Activated CD4-positive, alpha-beta T cell treated with anti-CD3 and anti-CD28 coated beads for 36 hours (primary cell): ENCODE measurements at places on chromosomes 7 and 10. TPM values are rescaled to one million over a fixed set of nuclear protein-coding genes. Genes with fewer than 3 reads are reported as not detected.
A peak's percentile ranks its signal among the peaks of the same experiment; 100 is the strongest.

CPN1 gene
- total RNA-seq, result not detected

RPEL1 gene
- not detected for total RNA-seq

PAX2 gene
- total RNA-seq, result 0.05 TPM

PTF1A gene
- total RNA-seq, result not detected

IKZF1 gene
- total RNA-seq, result 260 TPM

CHST3 gene
- total RNA-seq, result 0.47 TPM

SLC35B4 gene
- 15.5 TPM for total RNA-seq

MRLN gene
- total RNA-seq, result not detected

DNA sequence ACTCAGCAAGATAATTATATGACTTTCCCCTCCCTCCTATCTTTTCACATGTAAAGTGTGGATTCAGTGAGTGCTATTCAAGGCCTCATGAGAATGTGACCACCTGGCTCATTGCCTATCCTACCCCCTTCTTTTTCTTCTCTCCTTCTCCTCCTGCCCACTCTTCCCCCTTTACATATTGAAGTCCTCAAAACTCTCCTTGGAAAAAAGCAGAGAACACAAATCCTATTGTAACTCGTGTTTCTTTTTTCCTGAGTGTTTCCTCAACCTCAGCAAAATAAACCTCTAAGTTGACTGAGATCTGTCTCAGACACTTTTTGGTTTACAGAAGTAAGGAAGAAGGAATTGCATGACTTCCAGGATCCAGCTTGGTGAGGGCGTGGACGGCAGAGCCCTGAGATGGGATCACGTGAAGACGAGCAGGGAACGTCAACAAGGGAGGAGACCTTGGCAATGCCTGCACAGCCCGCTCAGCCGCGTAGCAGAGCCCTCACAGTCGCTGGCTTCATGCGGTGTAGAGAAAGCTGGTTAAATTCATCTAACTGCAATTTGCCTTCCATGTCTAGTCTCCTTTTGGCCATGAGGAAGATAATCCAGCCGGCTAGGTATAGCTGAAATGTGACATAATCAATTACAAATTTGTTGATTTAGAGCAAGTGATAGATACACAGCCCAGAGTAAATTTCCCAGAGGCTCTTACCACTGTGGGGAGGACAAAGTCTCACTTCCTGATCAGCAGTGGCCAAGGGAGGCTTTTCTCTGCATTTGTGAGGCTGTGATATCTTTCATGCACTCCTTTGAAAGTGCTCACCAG lies 75.7 kb downstream of the LYZL2 start:
- H3K4me3 ChIP-seq, result no peak overlapping the region
- peaks cover 2% of the 10 kb centered on the region for H3K4me1 ChIP-seq

- H3K27me3 ChIP-seq, result no peaks in the 10 kb centered on the region
- no peak for DNase-seq
- H3K27ac ChIP-seq, result no peak overlapping the region
- H3K4me1 ChIP-seq, result no peaks in the 10 kb centered on the region
- H3K4me3 ChIP-seq, result no peak overlapping the region
Measured at GRCh38 chr7:146683439-146683838, 566.8 kb downstream of the CNTNAP2 start.

DNA sequence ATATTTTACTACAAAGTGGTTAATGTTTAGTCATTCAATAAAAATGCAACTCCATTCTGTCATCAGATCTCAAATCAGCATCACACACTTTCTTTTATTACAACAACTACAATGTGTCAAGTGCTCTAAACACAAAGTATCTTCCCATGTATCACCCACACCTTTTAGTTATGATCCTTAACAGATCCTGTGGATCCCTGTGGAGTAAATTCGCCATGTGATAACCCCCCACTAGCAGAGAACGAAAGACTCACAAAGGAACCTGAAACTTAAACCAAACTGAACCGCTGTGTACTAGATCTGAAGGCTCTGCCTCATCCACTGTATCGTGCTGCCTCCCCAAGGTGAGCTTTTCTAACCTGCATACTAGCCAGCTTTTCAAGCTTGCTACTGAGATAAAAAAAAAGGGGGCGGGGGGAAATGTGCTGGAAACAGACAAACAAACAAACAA lies 1.7 kb downstream of the DPY19L1 start:
- H3K4me3 ChIP-seq, result peak overlapping the region; percentile 93
- no peaks in the 10 kb centered on the region for H3K36me3 ChIP-seq
- H3K27ac ChIP-seq, result peak overlapping the region; percentile 81
- H3K27me3 ChIP-seq, result no peaks in the 10 kb centered on the region
- DNase-seq, result peak; percentile 56

- H3K27me3 ChIP-seq, result no peaks in the 10 kb centered on the region
- DNase-seq, result peak; percentile 77
- peaks cover 89% of the 10 kb centered on the region for H3K4me1 ChIP-seq
- peak overlapping the region; percentile 94 for H3K27ac ChIP-seq
Measured at GRCh38 chr7:150668472-150668911, 17.0 kb upstream of the GIMAP2 start.

- H3K4me1 ChIP-seq, result peaks cover 33% of the 10 kb centered on the region
- peak; percentile 31 for DNase-seq
- peaks cover 16% of the 10 kb centered on the region for H3K36me3 ChIP-seq
- H3K27ac ChIP-seq, result peak overlapping the region; percentile 96
- H3K27me3 ChIP-seq, result no peaks in the 10 kb centered on the region
Measured at GRCh38 chr7:99473315-99473596, 566 bp downstream of the ZNF789 start.

DNA sequence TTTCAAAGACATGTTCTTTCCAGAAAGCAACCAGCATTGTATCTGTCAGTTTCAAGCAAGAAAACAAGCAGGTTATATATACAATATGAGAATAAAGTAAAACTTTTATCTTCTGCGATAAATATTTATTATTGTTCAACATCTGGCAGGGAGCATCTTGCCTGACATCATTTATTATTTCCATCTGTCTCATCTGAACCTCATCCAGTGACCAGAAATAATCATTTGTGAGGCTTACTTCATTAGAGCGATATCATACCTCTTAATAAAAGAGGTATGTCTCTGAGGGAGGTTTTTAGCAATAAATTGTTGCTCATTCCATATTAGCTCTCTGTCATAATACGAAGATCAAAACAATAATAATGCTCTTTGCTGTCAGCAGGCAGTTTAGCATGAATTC lies 226.1 kb downstream of the CDC14C start:
- no peaks in the 10 kb centered on the region for H3K27me3 ChIP-seq
- no peaks in the 10 kb centered on the region for H3K36me3 ChIP-seq
- H3K4me1 ChIP-seq, result no peaks in the 10 kb centered on the region
- no peak overlapping the region for H3K27ac ChIP-seq
- no peak overlapping the region for H3K4me3 ChIP-seq
- no peak for DNase-seq

- H3K27ac ChIP-seq, result no peak overlapping the region
- peaks cover 9% of the 10 kb centered on the region for H3K4me1 ChIP-seq
- H3K36me3 ChIP-seq, result no peaks in the 10 kb centered on the region
- H3K4me3 ChIP-seq, result no peak overlapping the region
- H3K27me3 ChIP-seq, result peaks cover 6% of the 10 kb centered on the region
- no peak for DNase-seq
Measured at GRCh38 chr10:60958892-60959601, 15.1 kb upstream of the RHOBTB1 start.

- H3K27ac ChIP-seq, result peak overlapping the region; percentile 3
- peaks cover 67% of the 10 kb centered on the region for H3K4me1 ChIP-seq
- no peaks in the 10 kb centered on the region for H3K27me3 ChIP-seq
Measured at GRCh38 chr10:50536617-50537240, 87.0 kb downstream of the SGMS1 start.

DNA sequence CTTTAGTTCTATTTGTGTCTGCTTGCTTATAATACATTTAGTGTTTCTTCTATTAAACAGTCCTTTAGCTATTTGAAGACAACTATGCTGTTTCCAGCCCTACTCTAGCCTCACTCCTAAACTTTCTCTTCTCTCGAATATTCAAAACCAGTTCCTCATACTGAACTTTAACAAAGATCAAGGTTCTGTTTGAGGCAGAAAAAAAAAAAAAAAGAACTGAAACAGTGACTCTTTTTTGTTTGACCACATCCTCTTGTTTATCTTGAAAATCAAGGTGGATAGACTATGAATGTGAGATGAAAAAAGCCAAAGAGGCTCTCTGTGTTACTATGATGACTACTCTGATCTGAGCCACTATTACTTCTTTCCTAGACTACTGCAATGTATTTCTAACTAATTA lies 154.3 kb downstream of the ZNF365 start:
- H3K4me1 ChIP-seq, result peaks cover 37% of the 10 kb centered on the region
- H3K27ac ChIP-seq, result peak overlapping the region; percentile 68
- H3K36me3 ChIP-seq, result peaks cover 5% of the 10 kb centered on the region
- no peak for DNase-seq
- H3K4me3 ChIP-seq, result no peak overlapping the region

DNA sequence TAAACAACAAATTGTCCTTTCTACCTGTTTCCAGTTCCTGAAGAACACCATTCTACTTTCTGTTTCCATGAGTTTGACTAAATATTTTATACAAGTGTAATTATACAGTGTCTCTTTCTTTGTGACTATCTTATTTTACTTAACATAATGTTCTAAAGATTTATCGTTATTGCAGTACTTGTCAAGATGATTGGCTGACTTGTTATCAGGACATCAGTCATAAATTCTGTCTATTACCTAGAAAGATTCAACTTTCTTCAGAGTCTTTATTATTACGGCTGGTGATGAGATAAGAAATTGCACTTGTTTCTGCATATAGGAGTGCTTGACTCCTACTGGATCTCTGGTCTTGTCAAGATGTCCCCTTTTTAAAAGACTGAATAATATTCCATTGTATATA lies 93.9 kb upstream of the ZNF92 start:
- H3K4me1 ChIP-seq, result no peaks in the 10 kb centered on the region
- H3K27ac ChIP-seq, result no peak overlapping the region
- H3K27me3 ChIP-seq, result peaks cover 10% of the 10 kb centered on the region
- no peak overlapping the region for H3K4me3 ChIP-seq
- no peak for DNase-seq

DNA sequence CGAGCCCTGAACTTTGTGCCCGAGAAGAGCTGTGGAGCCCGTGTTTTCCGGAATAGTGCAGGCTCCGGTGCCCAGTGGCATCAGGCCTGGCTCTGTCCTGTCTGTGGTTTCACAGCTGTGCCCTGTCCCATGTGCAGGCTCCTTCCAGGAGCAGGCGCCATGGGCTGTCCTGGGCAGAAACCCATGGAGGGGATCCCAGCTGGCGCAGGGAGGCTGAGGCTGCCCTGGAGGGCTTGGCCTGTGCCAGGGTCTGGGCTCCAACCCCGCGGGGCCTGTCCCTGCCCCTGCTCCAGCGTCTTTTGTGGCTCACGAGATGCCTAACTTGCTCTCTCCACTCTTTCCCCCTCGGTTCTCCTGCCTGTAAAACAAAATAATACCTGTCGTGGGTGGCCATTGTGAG lies 23.3 kb upstream of the CRHR2 start:
- H3K27ac ChIP-seq, result no peak overlapping the region
- no peaks in the 10 kb centered on the region for H3K27me3 ChIP-seq
- no peaks in the 10 kb centered on the region for H3K36me3 ChIP-seq

DNA sequence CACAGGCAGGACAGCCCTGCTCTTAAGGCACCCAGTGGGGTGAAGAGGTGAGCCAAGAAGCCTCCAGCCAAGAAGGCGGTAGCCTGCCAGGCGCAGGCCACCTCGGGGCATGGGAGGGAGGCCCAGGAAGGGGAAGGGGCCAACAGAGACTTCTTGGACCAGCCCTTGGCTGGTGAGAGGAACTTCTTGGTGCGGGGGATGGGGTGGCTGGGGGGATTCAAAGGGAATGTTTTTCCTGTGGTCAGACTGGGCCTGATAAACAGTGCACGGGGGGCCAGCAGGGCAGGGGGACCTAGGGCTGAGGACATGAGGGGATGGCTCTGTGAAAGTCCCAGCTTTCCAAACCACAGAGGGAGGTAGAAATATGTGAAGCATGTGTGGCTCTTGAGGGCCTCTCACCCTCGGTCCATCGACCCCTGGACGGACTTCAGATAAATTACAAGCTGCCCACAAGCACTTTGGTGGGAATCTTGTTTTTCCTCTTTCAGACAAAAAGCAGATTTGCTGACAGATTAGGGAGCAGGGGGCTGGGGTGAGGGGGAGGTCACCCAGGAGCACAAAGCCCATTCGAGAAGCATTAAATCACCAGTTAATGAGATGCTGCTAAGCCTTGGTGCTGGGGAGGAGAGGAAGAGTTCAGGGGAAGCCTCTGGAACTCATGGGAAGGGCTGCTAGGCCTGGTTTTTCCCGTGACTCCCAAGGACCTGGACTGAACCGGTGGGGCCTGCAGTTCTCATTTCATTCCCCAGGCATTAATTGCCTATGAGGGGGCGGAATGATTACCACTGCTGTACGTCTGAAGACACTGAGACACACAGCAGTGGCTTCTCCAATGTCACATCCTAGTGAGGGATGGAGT lies 11.3 kb downstream of the CRYGN start:
- no peak overlapping the region for H3K4me3 ChIP-seq
- H3K27ac ChIP-seq, result peak overlapping the region; percentile 28
- H3K27me3 ChIP-seq, result no peaks in the 10 kb centered on the region
- no peaks in the 10 kb centered on the region for H3K36me3 ChIP-seq
- H3K4me1 ChIP-seq, result peaks cover 50% of the 10 kb centered on the region
- no peak for DNase-seq

GRCh38 chr7:111329367-111330234 lies 232.7 kb downstream of the IMMP2L start:
- H3K4me1 ChIP-seq, result peaks cover 8% of the 10 kb centered on the region
- DNase-seq, result no peak
- no peak overlapping the region for H3K4me3 ChIP-seq
- no peak overlapping the region for H3K27ac ChIP-seq
- H3K27me3 ChIP-seq, result no peaks in the 10 kb centered on the region

DNA sequence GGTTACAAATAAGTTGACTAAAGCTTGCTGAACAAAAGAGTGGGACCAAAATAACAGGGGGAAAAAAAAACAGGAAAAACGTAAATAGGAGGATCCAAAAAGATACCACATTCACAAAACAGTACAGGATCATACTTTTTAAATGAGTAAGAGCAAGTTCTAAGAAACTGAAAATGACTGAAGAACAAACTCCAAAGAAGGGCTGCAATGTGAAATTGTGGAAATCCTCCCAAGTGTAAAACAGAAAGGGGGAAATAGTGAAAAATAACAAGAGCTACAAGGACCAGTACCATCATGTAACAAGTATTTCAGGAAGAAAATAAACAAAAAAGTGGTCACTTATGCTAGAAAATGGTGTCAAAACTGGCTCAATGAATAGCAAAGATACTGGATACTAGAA lies 46.3 kb downstream of the PDSS1 start:
- H3K27me3 ChIP-seq, result no peaks in the 10 kb centered on the region
- no peak overlapping the region for H3K4me3 ChIP-seq
- H3K4me1 ChIP-seq, result peaks cover 34% of the 10 kb centered on the region
- H3K27ac ChIP-seq, result peak overlapping the region; percentile 81

- no peak overlapping the region for H3K4me3 ChIP-seq
- H3K27ac ChIP-seq, result no peak overlapping the region
- H3K4me1 ChIP-seq, result no peaks in the 10 kb centered on the region
- DNase-seq, result no peak
- H3K27me3 ChIP-seq, result no peaks in the 10 kb centered on the region
- no peaks in the 10 kb centered on the region for H3K36me3 ChIP-seq
Measured at GRCh38 chr10:96235326-96236089, 35.9 kb downstream of the BLNK start.

DNA sequence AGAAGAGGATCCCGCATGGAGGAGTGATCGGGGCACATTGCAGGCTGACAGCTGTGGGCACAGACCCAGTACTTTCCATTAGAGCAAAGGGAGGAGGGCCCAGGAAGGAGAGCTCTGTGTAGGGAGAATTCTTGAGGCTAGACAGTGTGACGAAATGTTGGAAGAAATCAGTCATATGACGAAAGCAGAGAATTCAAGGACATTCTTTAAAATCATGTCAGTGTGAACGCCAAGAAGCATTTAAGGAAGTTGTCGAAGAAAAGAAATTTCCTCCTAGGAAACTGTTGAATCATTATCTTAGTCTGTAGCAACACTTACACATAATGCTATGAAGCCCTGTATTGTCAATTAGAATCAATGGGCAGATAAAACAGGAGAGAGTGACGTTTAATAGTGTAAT lies 191.3 kb upstream of the ADARB2 start:
- H3K27ac ChIP-seq, result no peak overlapping the region
- H3K4me1 ChIP-seq, result peaks cover 18% of the 10 kb centered on the region
- no peak overlapping the region for H3K4me3 ChIP-seq
- no peaks in the 10 kb centered on the region for H3K36me3 ChIP-seq
